Activated CD8-positive, alpha-beta T cell treated with anti-CD3 and anti-CD28 coated beads for 36 hours (primary cell): ENCODE measurements at places on chromosomes 3 and 15. TPM values are rescaled to one million over a fixed set of nuclear protein-coding genes. Genes with fewer than 3 reads are reported as not detected.
A peak's percentile ranks its signal among the peaks of the same experiment; 100 is the strongest.

GRCh38 chr3:112136959-112137693, 4.1 kb upstream of the GCSAM start:
- peak; percentile 65 for DNase-seq

DNA sequence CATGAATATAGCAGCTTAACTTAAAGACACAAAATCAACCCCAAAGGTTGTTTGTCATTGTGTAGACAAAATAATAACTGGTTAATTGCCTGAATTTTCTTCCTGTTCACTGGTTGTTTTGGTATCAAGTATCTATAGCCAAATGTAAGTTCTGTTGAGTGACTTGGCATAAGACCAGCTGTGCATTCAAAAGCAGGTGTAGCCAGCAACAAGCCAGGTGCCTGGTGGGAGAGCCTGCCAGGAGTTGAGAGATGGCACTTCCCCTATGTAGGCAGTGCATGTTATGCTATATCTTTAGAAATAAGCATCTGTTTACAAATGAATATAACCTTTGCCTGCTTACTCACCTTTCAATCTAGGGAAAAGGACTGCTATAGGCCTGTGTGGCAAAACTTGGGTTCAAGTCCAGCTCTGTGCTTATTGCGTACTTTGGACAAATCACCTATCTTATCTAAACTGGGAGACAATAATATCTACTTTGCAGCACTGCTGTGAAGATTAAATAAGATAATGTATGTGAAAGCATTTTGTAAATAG, 84.9 kb upstream of the TBL1XR1 start:
- DNase-seq = no peak

GRCh38 chr3:72663429-72663828, 184.8 kb downstream of the SHQ1 start:
- no peak for DNase-seq

DNA sequence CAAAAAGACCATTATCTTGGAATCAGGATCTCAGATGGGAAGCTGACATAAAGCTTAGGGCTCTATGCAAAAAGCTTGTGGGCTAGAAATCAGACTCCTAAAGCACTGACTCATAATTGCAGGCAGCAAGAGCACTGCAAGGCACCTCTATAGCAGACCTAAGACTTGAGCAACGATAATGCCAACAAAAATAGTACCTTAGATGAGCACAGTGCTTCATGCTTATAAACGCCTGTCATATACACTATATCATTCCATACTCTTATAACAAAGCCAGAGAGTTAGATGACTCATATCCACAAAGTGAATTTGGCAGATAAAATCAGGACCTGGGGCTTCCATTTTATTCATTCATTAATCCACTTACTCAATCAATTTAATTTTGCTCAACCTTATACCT, 560.8 kb downstream of the MCTP2 start:
- no peak for DNase-seq

The DAZL gene
- not detected for total RNA-seq

The SH3GL3 gene
- total RNA-seq = not detected

The SPINK8 gene
- total RNA-seq = not detected

DNA sequence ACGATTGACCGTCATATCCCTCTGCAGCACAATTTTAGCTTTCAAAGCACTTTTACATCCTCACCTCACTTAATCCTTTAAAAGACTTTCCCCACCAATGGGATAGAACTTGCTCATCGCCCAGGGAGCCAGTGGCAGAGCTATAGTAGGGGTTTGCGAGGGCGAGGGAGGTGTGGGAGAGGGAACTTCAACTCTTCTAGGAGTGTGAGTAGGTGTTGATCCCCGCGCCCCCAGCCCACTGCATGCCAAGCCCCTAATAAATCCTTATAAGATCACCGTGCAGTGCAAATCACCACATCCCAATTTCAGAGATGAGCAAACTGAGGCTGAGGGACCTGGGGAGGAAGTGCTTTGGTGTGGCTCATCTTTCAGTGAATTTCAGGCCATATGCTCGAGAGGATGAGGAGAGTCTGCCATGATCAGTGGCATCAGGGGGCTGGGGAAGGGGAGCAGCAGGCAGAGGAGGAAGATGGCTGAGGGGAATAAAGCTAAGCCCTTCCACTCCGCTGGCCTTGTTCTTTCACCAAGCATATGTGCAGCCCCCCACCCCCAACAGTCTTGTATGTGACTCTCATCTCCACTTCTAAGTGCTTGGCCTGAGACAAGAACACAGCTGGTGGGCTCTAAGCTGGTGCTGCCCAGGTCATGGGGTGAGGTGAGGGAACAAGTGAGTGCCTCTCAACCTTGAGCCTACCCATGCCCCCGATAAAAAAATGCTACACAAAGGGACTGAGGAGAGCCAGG, 5.1 kb downstream of the INSYN1 start:
- DNase-seq = no peak

The C15orf61 gene
- 7.8 TPM for total RNA-seq

The ATP13A5 gene
- not detected for total RNA-seq

DNA sequence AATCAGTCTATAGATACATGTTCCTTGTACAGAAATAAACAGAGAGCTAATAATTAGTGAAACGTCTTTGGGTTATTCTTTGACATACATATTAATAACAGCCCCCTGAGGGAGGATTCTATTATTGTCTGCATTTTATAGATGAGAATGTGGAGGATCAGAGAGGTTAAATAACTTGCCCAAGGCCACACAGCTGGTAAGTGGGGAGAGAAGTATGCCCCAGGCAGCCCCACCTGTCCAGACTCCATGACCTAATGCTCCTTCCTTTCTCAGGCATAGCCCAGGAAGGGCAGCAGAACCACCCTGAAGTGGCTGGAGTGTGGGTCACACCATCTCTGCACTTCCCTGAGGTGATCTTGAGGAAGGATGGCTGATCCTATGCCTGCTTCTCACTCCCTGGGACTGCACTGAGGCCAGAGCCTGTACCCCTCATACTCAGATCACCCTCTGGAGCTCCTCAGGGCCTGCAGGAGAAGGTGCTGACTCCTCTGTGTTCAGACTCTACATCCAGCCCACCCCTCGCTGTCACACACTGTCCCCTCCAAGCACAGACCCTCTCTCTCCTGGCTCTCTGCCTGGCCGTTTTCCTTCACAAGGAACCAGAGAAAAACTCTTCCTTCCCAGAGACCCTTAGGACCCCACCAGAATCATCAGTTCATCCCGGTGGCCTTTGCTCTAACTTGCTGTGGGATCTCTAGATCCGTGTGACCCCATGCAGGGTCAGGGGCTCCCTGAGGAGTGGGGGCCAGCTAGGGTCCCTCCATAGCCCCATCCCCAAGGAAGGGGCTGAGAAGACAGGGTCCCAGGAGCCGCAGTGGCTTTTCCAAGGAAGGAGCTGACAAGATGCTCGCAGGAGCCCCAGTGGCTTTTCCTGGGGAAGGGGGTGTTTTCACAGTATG, 4.4 kb upstream of the HHATL start:
- DNase-seq = no peak

The CAMP gene
- total RNA-seq = not detected

The HTD2 gene
- 9.6 TPM for total RNA-seq
